ENCODE measurements at places on chromosomes 1 and 21. TPM values are rescaled to one million over a fixed set of nuclear protein-coding genes. Genes with fewer than 3 reads are reported as not detected.

The ADORA1 gene
- total RNA-seq: under 0.01 TPM

The GUCA2B gene
- not detected for total RNA-seq

The E2F2 gene
- not detected for total RNA-seq

The ESRRG gene
- 0.12 TPM for total RNA-seq

The PCBP3 gene
- total RNA-seq: not detected

Data from smooth muscle cell of the coronary artery (primary cell).